Amniotic stem cell (primary cell): ENCODE measurements at places on chromosomes 13 and 19.

- no peak for DNase-seq
Observed at GRCh38 chr13:70249332-70250064, 141.2 kb upstream of the KLHL1 start.

GRCh38 chr13:37090912-37091311, 14.6 kb downstream of the CSNK1A1L start:
- no peak for DNase-seq

DNA sequence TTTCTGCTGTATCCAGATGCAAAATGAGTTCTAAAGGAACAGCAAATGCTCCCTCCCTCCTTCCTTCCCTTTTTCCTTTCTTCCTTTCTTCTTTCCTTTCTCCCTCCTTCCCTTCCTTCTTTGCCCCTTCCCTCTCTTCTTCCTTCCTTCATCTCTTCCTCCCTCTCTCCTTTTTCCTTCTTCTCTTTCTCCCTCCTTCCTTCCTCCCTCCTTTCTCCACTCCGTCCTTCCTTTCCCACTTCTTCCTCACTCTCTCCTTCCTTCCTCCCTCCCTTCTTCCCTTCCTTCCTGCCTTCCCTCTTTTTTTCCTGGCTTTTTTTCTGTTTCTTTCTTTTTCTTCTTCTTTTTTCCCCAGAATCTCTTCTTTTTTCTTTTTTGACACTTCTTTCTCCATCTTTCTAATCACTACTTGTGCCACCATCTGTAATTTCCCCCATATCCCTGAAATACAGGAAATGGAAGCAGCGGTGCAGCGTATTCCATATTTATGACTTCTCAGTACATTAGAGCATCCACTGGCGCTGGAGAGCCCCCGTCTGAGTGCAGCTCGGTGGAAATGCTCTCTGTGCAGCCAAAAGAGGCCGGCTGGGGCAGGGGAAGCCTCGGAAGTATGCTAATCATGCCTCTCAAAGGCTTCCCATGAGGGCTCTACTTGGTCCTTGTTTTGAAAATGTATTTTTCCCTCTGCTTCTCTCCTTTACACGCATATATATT, 275.6 kb downstream of the TSHZ3 start:
- no peak for DNase-seq

GRCh38 chr19:27775395-27775794, 1437.6 kb downstream of the UQCRFS1 start:
- no peak for DNase-seq

GRCh38 chr19:30102239-30102638, 160.2 kb downstream of the URI1 start:
- DNase-seq = no peak

DNA sequence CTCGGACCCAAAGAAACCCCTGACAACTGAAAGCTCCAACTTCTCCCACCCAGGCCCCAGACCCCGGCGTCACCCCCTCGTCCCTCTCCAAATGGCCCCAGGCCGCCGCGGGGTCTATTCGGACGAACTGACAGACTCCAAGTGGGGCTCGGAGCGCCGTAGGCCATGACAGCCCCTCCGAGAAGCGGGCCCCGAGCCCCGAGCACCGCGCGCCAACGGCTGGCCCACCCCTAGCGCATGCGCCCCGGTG, 360 bp downstream of the DDX39A start:
- DNase-seq = no peak

DNA sequence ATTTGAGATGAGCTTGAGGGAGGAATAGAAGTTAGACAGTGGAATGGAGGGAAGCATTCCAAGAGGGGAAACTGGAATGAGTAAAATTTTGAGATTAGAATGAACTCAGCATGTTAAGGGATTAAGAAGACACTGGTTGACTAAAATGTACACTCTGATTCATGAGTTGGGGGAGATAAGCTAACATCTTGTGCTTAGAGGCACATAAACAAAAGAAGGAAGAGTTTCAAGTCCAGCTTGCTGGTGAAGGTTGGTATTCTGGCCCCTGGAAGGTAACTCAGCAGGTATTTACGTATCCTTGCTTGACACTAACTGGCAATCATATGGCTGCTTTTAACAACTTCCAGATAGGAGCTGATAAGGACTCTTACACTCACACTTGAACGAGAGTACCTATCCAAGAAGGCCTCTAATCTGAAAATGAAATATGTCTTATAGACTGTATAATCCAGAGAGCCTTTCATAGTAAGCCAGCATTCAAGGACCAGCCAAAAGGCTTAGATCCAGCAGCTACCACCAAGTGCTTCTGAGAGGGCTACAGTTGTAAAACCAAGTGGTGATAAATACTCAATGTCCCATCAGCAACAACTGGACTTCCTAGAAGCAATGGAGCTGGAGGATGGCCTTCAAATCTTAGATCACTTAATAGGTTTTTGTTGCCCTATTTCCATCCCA, 149.7 kb upstream of the SERP2 start:
- no peak for DNase-seq

DNA sequence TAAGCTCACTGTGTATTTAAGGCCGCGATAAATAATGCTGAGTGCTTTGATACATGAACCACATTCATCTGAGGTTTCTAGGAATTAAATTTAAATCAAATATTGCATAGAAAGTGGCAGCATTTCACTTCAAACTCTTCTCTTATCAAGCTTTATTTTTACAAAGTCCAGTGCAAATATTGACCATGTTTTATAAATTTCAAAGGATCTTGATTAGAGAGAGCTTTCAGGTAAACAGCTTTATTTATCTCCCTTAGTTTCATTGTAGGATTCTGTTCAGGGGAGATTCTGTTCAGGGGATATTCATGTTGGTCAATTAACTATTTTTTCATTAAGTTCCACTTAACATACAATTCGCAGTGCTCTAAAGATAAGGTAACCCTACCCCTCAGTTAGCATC, 249.7 kb upstream of the IRS2 start:
- no peak for DNase-seq

GRCh38 chr13:105502193-105502592, 1033.3 kb downstream of the EFNB2 start:
- no peak for DNase-seq

DNA sequence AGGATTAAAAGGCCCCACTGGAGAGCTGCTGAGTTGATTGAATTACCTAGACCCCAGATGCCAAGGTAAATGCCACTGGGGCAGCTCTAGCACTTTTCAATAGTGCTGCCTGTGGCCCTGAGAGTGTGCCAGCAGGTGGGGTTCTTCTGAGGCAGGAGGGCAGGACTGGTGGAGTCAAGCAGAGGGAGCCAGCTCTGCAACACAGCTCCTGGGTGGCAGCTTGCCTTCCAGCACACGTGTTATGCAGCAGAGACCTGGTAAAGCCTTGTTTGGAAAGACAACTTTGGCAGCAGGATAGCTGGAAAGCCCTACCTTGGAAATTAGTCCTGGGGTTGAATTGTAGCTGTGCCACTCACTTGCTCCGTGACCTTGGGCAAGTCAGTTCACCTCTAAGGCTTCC, 306.6 kb downstream of the ATP8A2 start:
- DNase-seq = no peak

DNA sequence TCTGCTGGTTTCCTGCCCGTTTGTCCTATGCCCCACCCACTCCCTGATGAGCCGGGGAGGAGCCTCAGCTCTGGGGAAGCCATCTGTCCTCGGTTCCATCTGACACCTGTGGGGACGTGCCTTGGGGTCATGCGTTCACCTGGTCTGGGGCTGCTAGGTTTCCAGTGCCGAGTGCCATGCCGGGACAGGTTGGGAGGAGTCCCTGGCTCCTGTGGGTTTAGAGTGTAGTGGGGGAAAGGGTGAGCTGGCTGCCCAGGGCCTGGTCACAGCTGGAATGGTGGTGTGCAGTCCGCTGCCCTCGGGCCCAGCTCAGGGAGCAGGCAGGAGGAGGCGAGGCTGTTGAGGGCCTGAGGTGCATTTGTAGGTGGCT, 2.5 kb downstream of the KDM4B start:
- DNase-seq = no peak

- DNase-seq = no peak
Observed at GRCh38 chr19:41376998-41377365, 649 bp downstream of the TMEM91 start.

- no peak for DNase-seq
Observed at GRCh38 chr13:31116224-31116623, 45.5 kb downstream of the HSPH1 start.

DNA sequence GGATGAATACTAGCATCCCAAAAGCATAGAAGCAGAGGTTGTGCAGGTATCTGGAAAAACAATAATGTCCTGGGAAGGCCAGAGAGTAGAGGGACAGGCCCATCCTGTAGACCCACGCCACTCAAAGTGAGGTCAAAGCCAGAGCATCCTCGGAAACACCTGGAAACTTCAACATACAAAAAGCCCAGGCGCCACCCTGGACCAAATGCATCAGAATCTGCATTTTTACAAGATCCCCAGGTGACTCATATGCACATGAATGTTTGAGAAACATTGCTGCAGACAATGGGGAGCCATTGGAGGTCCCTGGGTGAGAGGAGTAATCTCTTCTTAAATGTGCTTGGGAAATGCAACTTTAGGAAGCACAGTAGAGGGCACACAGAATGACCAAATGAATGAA, 684.1 kb downstream of the DIAPH3 start:
- no peak for DNase-seq

DNA sequence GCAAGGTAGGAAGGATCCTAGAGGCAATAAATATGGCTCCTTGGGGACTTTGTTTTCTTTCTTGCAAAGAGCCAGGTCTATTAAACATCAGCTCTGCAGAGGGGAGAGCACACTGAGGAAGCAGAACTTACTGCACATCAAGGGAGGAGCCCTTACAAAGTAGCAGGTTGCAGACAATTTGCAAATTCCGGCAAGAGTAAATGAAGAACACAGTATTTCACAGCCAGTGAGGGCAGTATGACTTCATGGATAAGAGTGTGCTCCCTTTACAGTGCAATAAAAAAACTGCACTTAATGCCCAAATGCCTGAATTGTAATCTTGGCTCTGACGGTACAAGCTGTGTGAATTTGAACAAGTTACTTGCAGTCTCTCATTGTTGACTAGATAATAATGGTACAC, 75.5 kb downstream of the STARD13 start:
- DNase-seq = no peak

DNA sequence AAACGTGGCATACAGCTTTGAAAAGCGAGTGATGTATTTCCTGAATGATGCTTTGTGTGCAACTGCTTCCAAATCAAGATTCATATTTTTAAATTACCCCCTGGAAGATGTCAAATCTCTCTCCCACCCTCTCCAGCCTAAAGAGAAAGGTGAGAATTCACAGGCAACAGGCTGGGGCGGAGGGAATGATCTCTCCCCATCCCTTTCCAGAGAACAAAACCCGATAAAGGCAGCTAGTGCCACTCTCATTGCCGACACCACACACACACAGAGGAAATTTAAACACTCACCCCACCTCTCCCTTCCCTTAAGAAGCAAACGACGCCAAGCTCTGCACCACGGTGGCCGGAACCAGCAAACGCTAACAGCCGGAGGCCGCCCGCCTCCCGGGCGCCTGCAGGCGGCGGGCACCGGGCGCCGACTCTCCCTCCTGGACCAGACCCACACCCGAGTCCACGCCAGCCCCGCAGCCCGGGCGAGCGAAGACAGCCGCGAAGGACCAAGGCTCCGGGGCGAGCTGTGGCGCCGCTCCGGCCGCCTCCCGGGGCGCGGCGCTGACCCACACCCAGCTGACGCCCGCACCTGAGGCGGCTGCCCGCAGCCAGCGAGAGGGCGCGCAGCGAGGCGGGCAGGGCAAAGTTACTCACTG, 477 bp downstream of the LNX2 start:
- no peak for DNase-seq

GRCh38 chr19:19010551-19010950, 22.8 kb downstream of the SUGP2 start:
- no peak for DNase-seq

GRCh38 chr19:35750167-35750566, 1.8 kb downstream of the LIN37 start:
- no peak for DNase-seq

GRCh38 chr13:79457390-79457789, 23.6 kb upstream of the NDFIP2 start:
- no peak for DNase-seq

GRCh38 chr19:32717496-32717895, 2.1 kb upstream of the TDRD12 start:
- no peak for DNase-seq

DNA sequence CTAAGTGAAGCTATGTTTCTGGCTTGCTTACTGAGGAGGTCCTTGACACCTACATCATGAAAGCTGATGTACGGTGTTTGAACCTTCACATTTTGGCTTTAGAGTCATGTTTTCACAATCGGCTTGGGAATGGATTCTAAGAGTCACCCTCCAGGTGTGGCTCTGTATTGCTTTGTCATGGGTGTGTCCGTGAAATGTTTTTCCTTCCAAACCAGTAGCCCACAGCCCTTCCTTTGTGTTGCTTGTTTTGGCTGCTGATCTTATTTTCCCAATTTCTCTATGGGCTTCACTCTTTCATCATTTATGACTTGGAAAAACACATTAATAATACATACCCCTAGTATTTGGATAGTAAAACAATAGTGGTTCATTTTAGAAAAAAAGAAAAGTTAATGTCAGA, 240.6 kb downstream of the GGACT start:
- no peak for DNase-seq

- DNase-seq = no peak
Observed at GRCh38 chr19:12689581-12690216, 1.9 kb downstream of the GNG14 start.

- DNase-seq = no peak
Observed at GRCh38 chr19:7360393-7360984, 11.8 kb downstream of the ARHGEF18 start.

GRCh38 chr13:79549355-79550106, 68.6 kb downstream of the NDFIP2 start:
- DNase-seq = no peak

DNA sequence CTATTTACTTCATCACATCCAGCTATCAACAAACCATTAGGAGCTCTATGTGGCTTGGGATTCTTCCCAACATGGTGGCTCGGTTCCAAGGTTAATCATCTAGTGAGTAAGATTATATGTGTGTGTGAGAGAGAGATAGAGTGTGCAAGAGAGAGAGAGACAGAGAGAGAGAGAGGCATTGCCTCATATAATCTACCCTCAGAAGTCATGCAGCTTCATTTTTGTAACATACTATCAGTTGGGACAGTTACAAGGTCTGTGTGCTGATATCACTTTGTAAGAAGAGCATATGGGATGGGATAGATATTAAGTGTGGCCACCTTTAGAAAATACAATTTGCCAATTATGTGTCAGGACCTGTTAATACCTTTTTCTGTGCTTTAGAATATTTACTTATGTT, 104.1 kb downstream of the NDFIP2 start:
- DNase-seq = no peak

- peak; percentile 62 for DNase-seq
Observed at GRCh38 chr13:31773538-31773937, 34.2 kb downstream of the RXFP2 start.

GRCh38 chr13:97028441-97029299, 34.4 kb upstream of the OXGR1 start:
- no peak for DNase-seq

DNA sequence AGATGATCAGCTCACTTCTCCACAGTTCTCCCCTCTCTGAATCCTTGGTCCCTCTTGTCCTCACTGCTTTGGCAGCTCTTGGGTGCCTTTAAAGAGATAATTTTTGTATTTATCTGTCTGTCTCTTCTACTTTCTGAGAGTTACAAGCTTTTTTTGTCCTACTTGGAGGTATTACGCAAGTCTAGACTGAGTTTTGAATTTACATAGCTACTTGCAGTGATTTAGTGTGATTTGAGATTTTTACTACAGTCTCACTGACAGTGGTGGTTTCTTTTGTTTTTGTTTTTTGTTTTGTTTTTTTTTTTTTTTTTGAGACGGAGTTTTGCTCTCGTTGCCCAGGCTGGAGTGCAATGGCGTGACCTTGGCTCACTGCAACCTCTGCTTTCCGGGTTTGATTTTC, 22.1 kb downstream of the URI1 start:
- DNase-seq = no peak

GRCh38 chr13:112118451-112119064, 51.6 kb downstream of the SOX1 start:
- no peak for DNase-seq
